ENCODE measurements at places on chromosomes 4 and X.

DNA sequence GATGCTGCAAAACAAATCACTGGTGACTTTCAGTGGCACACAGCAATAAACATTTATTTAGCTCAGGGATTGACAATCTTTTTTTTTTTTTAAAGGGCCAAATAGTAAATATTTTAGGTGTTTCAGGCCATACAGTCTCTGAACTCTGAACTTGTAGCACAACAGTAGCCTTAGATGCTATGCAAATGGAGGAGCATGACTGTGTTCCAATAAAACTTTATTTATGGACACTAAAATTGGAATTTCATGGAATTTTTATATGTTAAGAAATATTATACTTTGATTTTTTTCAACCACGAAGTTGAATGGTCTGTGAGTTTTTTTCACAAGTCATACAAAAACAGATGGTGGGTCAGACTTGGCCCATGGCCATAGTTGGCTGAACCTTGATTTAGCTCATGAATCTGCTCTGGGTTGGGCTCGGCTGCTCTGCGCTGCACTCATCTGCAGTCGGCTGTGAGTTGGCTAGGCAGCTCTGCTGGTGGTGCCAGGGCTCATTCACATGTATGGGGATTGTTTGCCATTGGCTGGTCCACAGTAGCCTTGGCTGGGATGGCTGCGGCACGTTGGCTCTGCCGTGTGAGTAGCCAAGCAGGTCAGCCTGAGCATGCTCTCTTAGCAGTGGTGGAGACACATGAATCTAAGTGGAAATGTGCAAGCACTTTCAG, 231.7 kb upstream of the PGRMC2 start:
- no peak for DNase-seq

DNA sequence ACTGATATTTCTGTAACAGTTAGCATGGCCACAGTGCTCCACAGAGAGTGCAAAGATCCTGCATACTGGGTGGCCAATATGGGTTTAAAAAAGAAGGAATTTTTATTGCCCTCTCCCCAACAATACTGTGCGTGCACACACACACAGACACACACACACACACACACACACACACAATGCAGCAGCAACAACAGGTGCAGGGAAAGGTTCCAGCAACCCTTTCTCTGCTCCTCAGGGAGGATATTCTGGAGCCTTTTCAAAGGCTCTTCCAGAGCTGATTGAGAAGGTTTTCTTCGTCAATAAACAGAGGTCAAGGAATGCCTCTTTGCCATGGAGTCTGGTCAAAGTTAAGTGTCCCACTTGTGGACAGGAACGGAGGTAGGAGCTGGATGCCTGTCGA, 84.8 kb upstream of the ZFP42 start:
- no peak for DNase-seq

- no peak for DNase-seq
These were observed 96.4 kb upstream of the PSAPL1 start for GRCh38 chr4:7530932-7531639.

- no peak for DNase-seq
These were observed 332.7 kb downstream of the UNC5C start for GRCh38 chr4:95215991-95216605.

GRCh38 chrX:50635817-50636365, 165.3 kb upstream of the DGKK start:
- DNase-seq: no peak

DNA sequence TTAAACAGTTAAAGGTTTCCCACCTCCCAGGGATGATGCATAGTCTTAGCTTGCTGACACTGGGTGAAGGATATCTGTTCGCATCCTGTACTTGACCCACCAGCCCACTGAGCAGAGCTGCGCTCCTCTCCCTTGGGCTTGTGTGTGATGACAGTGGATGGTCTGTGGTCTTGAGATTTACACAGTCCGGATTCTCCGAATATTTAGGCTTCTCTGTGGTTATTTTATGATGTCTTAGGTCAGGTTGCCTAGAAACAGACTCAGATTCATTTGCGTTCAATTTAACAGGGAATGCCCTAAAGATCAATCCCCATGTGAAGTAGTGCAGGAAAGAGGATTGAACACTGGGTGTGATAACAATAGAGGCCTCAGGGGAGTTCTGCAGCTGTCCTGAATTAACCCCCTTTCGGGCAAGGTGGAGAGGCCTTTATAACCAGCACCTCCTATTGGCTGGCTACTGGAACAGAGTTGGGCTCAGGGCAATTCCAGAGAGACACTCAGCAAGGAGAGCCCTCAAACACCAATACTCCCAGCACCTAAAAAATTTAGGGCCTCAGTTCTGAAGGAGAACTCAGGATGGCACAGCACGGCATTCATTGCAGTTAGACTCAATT, 653.2 kb upstream of the GALNT7 start:
- DNase-seq: no peak

DNA sequence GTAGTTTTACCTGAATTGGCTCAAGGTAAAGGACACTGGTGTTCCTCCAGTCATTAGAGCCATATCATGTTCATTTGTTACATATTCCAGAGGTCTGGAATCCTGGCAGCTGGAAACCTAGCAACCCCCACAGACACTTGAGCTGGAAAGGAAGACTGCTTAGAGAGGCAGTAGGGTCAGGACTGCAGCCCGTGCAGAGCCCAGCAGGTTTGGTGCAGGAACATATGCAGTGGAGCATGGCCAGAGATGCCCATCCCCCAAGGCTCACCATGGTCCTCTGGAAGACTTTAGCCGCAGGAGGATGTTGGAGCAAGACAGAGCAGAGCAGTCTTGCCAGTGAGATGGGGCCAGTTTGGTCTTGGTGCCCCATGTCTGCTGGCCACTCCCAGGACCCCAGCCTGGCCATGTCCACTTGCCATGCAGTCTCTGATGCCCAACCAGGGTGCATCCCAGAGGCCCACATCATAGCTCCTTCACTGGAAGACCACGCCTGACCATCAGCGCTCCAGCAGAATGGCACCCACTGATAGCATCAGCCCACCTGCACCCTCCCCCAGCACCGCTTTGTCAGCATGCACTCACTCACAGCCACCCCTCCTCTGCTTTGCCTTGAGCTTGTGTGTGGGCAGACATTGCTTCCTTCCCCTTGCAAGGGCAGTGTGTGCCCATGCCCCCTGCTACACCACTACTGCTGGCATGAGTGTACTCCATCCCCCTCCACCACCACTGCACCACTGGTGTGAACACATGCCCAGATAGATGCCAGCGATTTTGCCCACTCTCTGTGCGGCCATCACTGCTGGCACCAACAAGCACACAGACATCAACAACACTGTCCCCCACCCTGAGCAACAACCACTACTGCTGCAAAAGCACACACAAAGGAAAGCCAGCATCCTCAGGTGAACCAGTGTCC, 190.3 kb upstream of the SPOCK3 start:
- no peak for DNase-seq

Measured in vagina (tissue), 2 donors.